ENCODE measurements at places on chromosomes 2 and 18. TPM values are rescaled to one million over a fixed set of nuclear protein-coding genes. Genes with fewer than 3 reads are reported as not detected.

CCDC178 gene
- 2.4 TPM for polyA plus RNA-seq

DNA sequence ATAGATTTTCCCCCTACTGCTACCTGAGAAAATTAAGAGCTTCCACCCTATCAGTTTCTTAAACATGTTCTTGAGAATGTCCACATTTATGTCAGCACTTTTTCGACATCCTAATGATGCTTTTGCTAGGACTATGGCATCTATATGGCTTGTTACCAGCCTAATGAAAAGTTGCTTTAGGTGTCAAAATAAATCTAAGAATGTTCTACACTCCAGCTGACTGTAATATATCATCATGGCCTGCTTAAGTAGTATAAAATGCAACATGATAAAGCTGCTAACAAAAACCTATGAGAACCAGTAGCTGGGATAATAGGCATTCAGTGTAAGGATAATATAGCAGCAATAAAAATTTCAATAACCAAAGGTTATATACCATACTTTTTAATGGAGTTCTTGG, 1983.5 kb upstream of the CELF4 start:
- no peak for DNase-seq

GRCh38 chr2:195945056-195945455, 123.6 kb downstream of the DNAH7 start:
- no peak for DNase-seq

TUBA4B gene
- 0.61 TPM for polyA plus RNA-seq

DNA sequence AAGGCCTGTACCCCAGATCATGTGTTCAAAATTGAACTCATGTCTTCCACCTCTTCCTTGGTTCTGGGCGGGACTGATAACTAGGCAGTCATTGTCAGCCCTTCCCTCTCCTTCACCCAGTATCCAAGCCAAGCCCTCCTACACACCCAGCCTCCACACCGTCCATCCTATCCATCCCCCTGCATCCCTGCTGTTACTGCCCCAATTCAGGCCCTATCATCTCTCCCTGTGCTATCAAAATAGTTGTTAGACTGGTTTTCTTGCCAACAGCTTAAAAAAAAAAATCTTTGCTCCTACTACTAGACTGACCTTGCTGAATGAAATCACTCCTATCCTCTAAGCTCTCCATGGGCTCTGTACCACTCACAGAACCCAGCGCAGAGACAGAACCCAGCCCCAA, 32.8 kb downstream of the TGFA start:
- DNase-seq = no peak

DNA sequence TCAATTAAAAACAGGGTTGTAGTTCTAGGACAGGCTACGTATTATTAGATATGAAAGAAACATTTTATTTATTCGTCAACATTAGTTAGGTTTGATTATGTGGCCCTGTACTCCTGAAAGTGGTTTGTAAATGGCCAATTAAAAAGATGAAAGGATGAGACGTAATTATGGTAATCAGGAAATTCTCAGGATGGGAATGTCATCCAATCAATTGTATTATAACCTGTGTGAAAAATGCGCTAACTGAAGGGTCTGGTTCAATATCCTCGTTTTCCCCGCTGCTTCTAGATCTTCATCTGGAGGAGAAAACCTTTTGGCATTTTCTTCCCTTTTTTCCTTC, 5.6 kb upstream of the C18orf32 start:
- DNase-seq = no peak

DNA sequence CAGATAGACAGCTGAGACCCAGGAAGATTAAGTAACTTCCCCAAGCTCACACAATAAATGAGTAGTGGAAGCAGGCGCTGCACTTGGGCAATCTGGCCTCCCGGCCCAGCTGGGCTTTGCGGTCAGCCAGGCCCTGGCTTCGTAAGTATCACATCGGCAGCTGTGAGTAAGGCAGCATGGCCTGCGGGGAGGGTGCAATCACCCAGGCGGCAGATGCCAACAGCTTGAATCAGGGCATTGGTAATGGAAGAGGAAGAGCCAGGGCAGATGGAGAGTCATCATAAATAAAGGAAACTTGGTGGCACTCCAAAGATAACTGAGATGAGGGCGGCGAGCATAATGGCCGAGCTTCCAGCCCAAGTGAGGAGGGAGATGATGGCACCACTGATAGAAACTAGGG, 217.9 kb upstream of the PID1 start:
- DNase-seq = no peak

DNA sequence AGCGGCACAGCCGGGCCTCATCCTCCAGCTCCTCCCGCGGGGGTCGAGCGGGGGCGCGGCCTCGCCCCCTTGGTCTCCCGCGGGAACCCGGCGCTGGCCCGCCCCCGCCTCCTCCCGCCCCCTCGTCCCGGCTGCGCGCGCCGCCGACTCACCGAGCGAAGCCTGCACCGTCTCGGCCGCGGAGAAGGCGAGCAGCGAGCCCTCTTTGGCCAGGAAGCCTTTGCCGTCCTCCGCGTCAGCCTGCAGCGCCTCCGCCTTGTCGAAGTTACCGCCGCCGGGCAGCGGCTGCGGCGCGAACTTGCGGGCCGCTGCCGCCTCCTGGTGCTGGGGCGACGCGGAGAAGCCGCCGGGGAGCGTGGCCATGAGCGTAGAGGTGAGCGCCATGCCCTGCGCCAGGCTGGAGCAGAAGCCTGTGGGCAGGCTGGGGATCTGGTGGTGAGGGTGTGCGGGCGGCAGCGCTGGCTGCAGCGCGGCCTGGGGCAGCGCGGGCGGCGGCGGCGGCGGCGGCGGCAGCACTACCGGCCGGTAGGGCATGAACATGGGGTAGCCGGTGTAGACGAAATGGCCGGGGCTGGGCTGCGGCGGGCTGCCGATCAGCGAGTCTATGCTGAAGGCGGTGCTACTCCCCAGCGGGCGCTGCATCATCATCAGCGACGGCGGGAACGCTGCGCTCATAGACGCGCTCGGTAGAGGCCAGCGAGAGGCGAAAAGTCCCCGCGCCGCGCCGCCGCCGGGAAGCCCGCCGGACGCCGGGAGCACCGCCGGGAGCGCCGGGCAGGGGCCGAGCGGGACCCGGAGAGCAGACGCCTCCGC, 683 bp downstream of the GBX2 start:
- no peak for DNase-seq

DNA sequence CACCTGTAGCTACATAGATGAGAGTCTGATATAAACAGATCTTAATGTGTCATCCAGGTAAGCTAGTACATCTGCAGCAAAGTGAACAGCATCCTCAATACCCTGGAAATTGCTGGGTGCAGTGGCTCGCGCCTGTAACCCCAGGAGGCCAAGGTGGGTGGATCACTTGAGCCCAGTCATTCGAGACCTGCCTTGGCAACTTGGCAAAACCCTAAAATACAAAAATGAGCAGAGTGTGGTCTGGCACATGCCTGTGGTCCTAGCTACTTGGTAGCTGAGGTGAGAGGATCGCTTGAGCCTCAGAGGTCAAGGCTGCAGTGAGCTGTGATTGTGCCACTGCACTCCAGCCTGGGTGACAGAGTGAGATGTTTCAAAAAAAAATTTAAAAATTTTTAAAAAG, 233.9 kb upstream of the SP5 start:
- DNase-seq = no peak

GAL3ST2 gene
- polyA plus RNA-seq = 0.87 TPM

PTPRN gene
- polyA plus RNA-seq = 0.17 TPM

DNA sequence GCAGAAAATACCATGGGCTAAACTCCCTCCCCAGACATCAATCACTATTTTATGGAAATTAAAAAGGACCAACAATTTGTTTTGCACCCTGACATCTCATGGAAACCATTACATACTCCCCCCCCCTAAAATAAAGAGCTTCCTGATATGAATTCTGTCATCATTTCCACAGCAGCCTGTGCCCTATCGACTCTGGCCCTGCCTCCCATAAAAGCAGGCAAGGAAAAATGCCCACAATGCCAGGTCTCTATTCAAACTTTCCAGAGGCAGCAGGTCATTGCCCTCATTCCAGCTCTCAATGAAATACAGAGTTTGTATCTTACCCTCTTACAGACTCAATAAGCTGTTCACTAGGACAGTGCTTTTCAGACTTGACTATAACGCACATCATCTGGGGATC, 254.4 kb upstream of the TANK start:
- no peak for DNase-seq

- DNase-seq = no peak
Measured at GRCh38 chr2:176161825-176162626, 4.9 kb downstream of the HOXD3 start.

- DNase-seq = no peak
Measured at GRCh38 chr18:79672490-79673276, 6.9 kb upstream of the CTDP1 start.

DNA sequence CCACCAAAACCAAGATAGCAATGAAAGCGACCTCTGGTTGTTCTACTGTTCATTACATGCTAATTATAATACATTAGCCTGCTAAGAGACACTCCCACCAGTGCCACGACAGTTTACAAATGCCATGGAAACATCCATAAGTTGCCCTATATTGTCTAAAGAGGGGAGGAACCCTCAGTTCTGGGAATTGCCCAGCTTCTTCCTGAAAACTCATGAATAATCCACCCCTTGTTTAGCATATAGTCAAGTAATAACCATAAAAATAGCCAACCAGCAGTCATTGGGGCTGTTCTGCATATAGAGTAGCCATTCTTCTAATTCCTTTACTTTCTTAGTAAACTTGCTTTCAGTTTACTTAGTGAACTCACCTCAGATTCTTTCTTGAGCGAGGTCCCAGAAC, 189.8 kb upstream of the SOX11 start:
- DNase-seq = no peak

THSD7B gene
- 4.5 TPM for polyA plus RNA-seq

- DNase-seq = no peak
Measured at GRCh38 chr18:35409911-35410310, 32.8 kb upstream of the ZNF396 start.

MROH2A gene
- polyA plus RNA-seq = not detected

DNA sequence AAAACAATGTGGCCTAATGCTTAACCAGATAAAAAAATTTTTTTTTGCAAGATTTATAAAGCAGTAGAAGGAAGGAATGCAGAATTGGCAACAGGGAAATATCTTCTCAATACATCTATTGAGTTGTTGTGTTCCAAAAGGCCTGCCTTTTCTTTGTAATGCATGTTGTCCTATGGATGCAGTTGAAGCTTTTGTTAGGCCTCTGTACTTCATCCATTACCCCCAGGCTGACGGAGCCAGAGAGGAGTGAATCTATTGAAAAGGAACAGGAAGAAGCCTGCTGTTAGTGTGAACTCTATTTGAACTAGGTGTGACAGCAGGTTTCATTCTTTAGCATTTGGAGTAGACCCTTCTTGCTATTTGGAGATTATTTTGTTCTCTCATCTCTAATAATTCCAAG, 56.5 kb downstream of the MTX2 start:
- no peak for DNase-seq

ARHGEF4 gene
- polyA plus RNA-seq = 8.1 TPM

CRYGC gene
- polyA plus RNA-seq = not detected

DNA sequence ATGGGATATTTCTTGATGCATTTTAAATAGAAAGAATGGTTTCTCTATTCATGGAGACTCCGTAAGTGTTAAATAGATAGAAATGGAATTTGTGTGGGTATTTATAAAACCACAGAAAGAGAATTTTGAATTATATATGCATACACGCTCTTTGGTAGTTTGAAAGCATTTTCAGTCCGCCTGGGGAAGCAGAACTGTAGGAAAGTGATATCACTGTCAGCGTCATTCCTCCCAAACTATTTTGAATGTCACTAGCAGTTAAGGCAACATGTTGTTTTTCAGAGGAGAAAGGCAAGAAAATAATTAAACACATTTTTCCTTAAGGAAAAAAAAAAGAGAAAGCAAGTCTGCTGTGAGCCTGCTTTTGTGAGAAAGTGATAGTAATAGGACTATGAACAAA, 8.7 kb upstream of the ERMN start:
- DNase-seq = no peak

STAT4 gene
- 9.8 TPM for polyA plus RNA-seq

- no peak for DNase-seq
Measured at GRCh38 chr2:196331143-196331542, 159.8 kb upstream of the STK17B start.

DNA sequence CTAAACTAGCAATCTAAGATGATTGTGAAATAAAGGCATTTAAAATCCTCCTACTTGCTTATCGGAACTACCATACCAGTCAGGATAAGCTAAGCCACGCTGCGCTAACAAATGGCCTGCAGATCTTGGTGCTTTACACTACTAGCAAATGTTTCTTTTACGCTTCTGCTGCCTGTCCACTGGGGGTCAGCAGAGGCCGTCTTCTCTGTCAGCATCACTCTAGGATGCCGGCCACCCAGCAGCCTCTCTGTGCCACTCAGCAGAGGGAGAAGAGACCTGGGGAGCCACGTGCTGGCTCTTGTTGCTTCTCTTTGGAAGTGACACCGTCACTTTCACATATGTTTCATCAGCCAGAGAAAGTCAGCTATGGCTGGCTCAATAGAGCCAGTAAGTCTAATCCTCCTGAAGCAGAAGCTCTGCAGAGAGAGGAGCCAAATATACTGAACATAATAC, 36.6 kb downstream of the COPS8 start:
- no peak for DNase-seq

DNA sequence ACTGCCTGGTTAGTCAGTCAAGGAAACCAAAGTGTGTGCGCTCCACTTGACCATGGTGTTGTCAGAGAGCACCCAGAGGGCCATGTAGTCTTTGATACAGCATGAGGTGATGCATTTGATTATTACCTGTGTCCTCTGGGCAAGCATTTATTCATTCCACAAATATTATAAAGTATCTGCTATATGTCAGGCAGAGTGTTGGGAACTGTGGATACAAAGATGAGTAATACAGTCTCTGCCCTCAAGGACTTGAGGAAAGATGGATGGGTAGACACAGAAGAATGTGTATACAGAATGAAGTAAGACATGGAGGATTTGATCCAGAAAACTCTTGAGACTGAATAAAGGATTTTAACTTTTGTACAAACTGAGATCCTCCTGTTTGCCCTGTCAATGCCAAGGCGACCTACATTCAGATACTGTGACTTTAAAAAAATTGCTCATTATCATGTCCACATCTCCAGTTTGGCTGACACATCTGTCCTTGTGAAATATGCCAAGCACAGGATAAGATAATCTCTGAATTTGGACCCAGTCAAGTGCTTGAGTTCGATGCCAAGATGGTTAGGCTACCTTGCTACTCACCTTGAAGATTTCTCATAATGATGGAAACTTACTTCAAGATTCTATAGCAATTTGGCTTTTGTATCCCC, 50.8 kb downstream of the ACYP2 start:
- no peak for DNase-seq

SRD5A2 gene
- polyA plus RNA-seq = 0.03 TPM

KCNJ3 gene
- polyA plus RNA-seq = 0.63 TPM

GRCh38 chr2:176088048-176088936, 4.2 kb upstream of the HOXD13 start:
- no peak for DNase-seq

DNA sequence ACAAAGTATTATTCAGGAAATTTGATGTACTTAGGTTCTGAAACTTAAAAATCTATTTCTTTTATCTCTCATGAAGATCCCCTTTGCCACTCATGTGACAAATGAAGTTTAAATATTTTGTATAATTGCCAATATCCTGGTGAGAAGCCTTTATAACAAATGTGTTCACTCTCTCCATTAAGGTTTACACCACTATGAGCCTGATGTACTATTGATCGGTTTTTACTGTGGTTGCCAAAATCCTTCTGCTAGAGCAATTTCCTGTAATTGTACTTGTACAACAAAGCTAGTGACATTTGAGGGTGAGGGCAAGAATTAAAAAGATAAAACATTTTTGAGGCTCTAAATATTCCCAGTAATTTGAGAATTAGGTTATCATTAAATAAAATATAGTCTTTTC, 222.3 kb upstream of the CDH19 start:
- no peak for DNase-seq

GRCh38 chr18:43542016-43542415, 264.7 kb upstream of the SYT4 start:
- DNase-seq = no peak

CAB39 gene
- 94.4 TPM for polyA plus RNA-seq
